HFF-Myc (cell line): ENCODE measurements at places on chromosomes 5 and 9.

DNA sequence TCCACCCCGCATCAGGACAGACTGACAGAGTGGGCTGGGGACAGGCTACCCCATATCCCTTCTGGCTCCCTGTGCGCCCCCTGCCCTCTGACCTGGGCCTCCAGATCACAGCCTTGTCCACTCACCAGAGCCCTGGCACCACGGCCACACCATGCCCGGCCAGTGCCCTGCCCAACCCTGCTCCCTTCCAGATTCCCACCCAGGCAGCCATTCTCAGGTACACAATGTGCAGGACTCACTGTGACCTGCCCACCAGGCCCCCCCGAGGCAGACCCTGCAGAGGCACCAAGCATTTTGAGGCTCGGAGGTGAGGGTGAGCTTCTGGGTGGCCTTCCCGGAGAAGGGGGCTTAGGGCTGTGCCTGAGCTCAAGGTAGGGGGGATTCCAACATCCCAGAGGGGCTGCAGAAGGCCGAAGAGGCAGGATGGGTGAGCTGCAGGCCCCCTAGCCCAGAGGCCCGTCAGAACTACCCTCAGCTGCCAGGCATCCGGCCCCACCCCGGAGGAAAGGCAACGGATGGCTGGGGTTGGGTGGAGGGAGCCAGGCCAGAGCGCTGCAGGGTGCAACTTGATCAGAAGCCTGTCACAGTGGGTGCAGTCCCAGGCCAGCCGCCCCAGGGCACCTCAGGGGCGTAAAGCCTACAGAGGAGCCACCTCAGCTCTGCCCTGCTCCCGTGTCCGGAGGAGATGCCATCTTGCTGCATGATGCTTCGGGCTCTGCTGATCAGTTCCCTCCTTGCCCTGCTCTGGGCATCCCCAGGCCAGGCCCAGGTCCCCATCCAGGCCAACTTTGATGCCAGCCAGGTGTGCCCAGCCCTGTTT is at the start of gene LCNL1:
LCNL1 (plus strand) TSS at position 762 of the 820 bp plus-strand sequence. CDS start 594 bp downstream, outside the sequence.
- DNase-seq, result no peak

DNA sequence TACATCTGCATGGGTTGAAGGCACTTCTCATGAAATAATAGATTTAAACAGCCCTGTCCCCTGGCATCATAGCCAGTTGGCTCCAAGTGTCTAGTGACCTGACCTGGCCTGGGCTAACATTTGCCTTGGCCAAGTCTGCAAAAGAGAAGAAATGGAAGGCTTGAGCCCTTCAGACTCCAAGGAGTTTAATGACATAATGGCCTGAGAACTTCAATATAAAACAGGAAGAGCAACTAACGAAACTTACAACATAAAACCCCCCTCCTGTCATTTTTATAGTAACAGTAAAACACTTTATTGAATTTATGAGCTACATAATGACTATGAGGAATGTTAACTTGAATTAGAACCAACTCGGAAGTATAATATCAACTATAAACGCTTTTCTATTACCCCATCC is 218.8 kb upstream of the TBCA start:
- no peak for DNase-seq

DNA sequence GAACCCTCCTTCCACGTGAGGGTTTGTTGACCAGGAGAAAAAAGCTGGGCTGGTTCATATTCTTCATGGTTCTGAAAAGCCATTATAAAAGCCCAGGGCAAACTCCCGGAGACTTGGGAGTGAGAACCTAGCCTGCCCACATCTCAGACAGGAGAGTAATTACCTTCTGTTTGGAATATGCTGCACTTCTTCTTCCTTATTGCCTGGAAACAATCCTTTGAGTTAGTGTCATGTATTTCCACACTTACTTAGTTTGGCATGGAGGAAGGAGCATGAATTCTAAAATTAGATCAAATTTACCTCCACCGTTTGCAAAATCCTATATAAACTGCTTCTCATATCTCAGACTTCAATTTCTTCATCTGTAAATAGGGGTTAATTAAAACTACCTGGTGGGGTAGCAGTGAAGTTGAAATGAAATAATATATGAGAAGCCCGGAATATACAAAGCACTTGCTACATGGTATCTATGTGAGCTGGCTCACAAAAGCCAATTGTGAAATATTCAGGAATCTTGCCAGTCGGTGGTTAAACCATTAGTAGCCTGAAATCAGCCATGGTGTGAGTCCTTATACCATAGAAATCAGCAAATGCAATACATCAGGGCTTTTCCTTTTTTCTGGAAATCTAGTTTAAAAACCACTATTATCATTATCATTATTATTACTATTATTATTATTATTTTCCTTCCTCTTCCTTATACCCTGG is 140.0 kb upstream of the RAD23B start:
- no peak for DNase-seq

DNA sequence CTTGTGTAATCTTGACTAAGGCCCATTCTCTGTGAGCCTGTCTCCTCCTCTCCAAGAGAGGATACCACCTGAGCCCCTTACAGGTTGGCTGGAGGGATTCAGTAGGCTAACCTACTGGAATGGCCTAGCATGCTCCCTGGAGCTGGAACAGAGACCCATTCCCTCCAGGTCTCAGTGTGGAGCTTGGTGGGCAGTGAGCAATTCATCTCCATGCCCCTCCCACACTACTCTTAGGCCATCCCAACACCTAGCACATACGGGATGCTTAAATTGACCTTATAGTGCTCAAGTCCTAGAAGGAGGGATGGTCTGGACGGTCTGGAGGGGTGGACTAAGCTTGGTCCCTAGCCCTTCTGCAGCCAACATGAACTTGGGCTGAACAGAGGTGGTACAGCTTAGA is 75.6 kb downstream of the CRB2 start:
- DNase-seq, result no peak
